Uterus (tissue), 4 donors: ENCODE measurements at places on chromosomes 13 and 19. TPM values are rescaled to one million over a fixed set of nuclear protein-coding genes. Genes with fewer than 3 reads are reported as not detected.

GPR180 gene
- total RNA-seq: 7.1 TPM

TNFSF13B gene
- total RNA-seq: 2.1 TPM

NOTCH3 gene
- total RNA-seq: 41.2 TPM

JUNB gene
- total RNA-seq: 417 TPM

CGB8 gene
- not detected for total RNA-seq

ATXN8OS gene
- total RNA-seq: not detected

EFNB2 gene
- 65.3 TPM for total RNA-seq

C13orf42 gene
- total RNA-seq: not detected

FAM83E gene
- total RNA-seq: not detected

LYPD3 gene
- total RNA-seq: not detected

GZMM gene
- not detected for total RNA-seq

ZNF556 gene
- total RNA-seq: not detected

ZNF57 gene
- total RNA-seq: 4.1 TPM

SHD gene
- total RNA-seq: 0.41 TPM

ZNF550 gene
- total RNA-seq: 9.3 TPM

POMP gene
- 11.5 TPM for total RNA-seq

GNA15 gene
- 3.7 TPM for total RNA-seq

LGALS14 gene
- not detected for total RNA-seq

ZNF575 gene
- not detected for total RNA-seq

LILRB3 gene
- total RNA-seq: 3.0 TPM

GJB2 gene
- 2.5 TPM for total RNA-seq

REEP6 gene
- total RNA-seq: 3.0 TPM

CEACAM19 gene
- total RNA-seq: 1.0 TPM

RFPL4A gene
- not detected for total RNA-seq

LILRB1 gene
- total RNA-seq: 3.9 TPM

STARD13 gene
- total RNA-seq: 36.8 TPM

RFC3 gene
- total RNA-seq: 39.7 TPM

ZNF296 gene
- 0.27 TPM for total RNA-seq

EID2 gene
- total RNA-seq: 15.5 TPM

CGB1 gene
- not detected for total RNA-seq

RFPL4AL1 gene
- total RNA-seq: not detected

FREM2 gene
- total RNA-seq: 2.8 TPM

TTYH1 gene
- total RNA-seq: 10.2 TPM

OR7A5 gene
- total RNA-seq: not detected

CCNA1 gene
- not detected for total RNA-seq

GNG7 gene
- total RNA-seq: 11.1 TPM

NKG7 gene
- not detected for total RNA-seq

LAIR1 gene
- total RNA-seq: 1.0 TPM

TUBA3C gene
- total RNA-seq: not detected

PSG1 gene
- total RNA-seq: not detected

P2RY11 gene
- 19.1 TPM for total RNA-seq

ALOX5AP gene
- total RNA-seq: 4.4 TPM

ZNF763 gene
- 2.4 TPM for total RNA-seq

GDF15 gene
- 2.3 TPM for total RNA-seq
